Naive thymus-derived CD8-positive, alpha-beta T cell (primary cell): ENCODE measurements at places on chromosomes 16 and 17. TPM values are rescaled to one million over a fixed set of nuclear protein-coding genes. Genes with fewer than 3 reads are reported as not detected.

Gene CCL7
- total RNA-seq: not detected

Gene C16orf95
- 2.3 TPM for total RNA-seq

Gene CDK5R1
- total RNA-seq: 17.8 TPM

Gene TERB1
- 0.25 TPM for total RNA-seq

Gene CDRT15
- total RNA-seq: not detected

Gene CCL17
- not detected for total RNA-seq

Gene SAP30BP
- total RNA-seq: 121 TPM

Gene TEX14
- 1.3 TPM for total RNA-seq

Gene ZPBP2
- total RNA-seq: 0.38 TPM

Gene TEPSIN
- total RNA-seq: 122 TPM

Gene CHST6
- not detected for total RNA-seq

Gene PSMC3IP
- total RNA-seq: 3.3 TPM

Gene GHDC
- 29.6 TPM for total RNA-seq

Gene PLD6
- 13.1 TPM for total RNA-seq

Gene MT1E
- total RNA-seq: 1.6 TPM

Gene CLDN7
- 7.4 TPM for total RNA-seq

Gene KRTAP1-1
- not detected for total RNA-seq

Gene FBRS
- 208 TPM for total RNA-seq

Gene C16orf86
- 6.1 TPM for total RNA-seq

Gene CCL1
- not detected for total RNA-seq
